ENCODE measurements at places on chromosomes 5 and 9.

DNA sequence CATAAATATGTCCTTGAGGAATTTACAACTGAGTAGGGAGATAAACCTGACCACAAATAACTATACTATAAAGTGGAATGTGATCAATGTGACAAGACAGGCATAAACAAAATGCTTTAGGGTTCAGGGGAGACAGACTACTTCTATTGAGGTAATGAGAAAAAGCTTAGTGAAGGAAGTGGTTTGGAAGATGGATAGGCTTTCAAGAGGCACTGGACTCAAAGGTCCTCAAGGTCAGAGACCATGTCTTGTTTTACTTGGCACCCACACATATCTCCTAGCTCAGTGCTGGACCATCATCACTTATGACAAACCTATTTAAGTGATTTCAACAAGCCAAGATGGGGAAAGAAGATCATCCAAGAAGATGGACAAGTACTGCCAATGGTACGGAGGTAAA lies 257.8 kb downstream of the BNC2 start:
- no peak for DNase-seq

- no peak for DNase-seq
Observed at GRCh38 chr5:125197321-125197720, 450.9 kb upstream of the ZNF608 start.

DNA sequence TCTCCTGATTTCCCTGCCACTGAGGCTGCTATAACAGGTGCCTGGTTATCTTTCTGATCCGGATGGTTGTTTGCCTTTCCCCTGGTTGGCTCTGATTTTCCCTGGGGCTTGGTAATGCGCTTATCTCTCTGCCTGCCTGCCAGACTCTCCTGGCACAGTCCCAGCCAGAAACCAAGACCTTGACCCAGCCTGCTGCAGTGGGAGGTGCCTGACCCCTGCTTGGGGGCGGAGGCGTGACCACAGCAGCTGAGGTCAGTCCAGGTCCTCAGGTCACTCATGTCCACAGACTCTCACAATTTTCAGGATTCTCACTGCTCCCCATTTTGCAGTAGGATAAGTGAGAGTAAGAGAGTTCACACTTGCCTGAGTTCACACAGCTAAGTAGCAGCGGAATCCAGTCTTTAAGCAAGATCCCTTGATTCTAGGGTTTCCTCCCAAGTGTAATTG lies 24.4 kb upstream of the SYNPO start:
- DNase-seq = no peak

GRCh38 chr9:125931211-125931610 lies 184.0 kb downstream of the PBX3 start:
- DNase-seq = no peak

DNA sequence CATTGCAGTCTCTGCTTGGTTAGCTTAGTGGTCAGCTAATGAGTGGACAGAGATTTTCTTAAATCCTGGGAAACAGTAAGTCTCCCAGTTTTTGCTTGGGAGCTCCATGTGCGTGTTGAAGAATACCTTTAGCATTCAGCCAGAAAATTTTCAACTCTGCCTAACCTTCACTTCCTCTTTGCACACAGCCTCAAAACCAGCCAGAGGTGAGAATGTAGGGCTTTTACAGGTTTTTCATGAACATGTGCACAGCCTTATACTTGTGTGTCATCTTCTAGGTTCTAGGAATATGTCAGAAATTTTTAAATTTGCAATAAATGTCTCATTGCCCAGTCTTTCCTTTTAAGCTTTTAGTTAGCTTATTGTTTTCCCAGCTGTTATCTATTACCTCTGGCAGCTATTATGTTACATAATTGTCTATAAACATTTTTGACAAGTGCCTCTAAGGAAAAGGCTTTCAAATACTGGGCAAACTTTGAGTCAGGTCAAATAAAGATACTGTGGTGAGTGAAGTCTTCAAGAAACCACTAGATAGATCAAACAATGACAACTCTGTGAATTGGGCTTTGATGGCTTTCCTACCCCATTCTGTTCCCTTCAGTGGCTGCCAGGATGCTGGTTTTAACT lies 12.7 kb downstream of the ADGRV1 start:
- DNase-seq = no peak

DNA sequence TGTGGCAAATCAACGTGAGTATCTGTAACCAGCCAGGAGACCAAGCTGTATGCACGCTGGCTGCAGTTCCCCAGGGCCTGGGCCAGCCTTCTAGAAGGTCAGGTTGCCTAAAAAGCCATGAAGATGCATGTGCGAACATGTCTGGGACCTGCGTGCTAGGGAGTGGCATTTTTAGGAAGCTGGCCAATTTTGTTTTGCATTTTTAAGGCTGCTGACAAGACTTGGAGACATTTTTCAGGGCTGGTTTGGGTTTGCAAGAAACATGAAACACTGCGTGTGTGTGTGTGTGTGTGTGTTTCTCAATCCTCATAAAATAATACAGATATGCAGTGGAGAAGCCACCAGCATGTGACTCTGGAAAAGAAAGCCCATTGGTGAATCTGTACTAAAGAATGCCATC lies 5.1 kb downstream of the TGFBI start:
- no peak for DNase-seq

GRCh38 chr9:117189121-117189520 lies 225.7 kb downstream of the ASTN2 start:
- DNase-seq = no peak

DNA sequence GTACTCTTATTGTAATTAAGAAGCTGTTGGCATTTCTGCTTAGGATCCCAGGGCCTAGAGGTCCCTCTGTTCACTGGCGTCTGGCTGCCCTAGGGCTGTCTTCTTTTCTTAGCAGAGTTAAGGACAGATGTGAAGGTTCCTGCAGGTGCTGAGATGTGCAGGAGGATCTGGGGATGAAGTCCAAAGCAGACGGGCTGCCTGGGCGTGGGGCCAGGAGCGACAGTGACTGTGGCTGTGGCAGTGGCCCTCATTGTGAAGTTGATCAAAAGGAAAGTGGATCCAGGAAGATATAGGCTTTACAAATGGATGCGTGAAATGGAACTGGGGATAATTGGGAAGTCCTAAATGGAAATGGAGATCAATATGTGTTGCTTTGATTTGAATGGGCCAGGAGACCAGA lies 19.1 kb upstream of the SH3PXD2B start:
- DNase-seq = no peak

GRCh38 chr9:117377046-117377445 lies 37.8 kb downstream of the ASTN2 start:
- no peak for DNase-seq

DNA sequence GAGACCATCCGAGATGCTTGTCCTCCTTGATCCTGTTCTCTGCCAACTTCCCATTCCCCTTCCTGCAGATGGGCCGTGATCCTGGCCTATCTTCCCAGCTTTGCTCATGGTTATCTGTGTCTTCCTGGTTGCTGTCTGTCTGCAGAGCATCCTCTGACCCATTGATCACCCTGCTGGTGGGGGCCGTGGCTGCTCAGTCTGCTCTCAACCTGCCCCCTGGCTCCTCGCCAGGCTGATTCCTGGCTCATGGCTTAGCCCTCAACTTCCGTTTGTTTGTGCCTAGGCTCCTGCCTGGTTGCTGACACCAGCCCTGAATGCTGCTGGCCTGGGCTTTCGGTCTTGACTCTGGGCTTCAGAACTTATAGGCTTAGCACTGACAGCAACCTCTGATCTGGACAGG lies 67.1 kb upstream of the SMIM15 start:
- DNase-seq = no peak

DNA sequence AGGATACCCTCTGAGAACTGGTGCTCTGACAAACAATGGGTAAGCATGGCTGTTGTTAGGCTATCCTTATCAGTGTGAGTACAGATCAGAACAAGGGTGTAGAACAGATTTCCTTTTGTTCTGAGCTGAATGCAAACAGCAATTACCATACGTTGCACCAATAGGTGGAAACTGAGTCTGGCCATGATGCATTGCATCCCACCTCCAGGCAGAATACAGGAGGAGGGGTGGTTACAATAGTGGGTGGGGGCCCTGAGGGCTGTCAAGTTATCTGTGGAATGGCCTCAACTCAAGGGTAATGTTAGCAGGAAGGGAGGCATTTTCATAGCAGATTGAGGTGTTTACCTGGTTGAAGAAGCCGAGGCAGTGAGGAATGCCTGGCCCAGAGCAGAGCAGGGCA lies 54.3 kb upstream of the GLRX start:
- DNase-seq = no peak

- DNase-seq = no peak
Observed at GRCh38 chr9:20473515-20474013, 148.7 kb downstream of the MLLT3 start.

DNA sequence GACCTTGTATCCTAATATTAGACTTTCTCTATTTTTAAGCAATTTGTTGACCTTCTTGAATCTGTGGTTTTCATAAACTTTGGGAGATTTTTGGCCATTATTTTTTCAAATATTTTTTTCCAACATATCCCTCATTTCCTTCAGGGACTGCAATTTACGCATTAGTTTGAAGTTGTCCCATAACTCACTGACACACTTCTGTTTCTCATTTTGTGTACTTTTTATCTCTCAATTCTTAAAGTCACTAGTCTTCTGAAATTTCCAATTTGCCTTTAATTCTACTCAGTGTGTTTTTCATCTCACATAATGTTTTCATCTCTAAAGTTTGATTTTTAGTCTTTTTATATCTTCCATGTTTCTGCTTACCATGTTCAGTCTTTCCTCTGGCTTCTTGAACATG lies 356.8 kb downstream of the RAB3C start:
- no peak for DNase-seq

- no peak for DNase-seq
Observed at GRCh38 chr5:78518365-78519197, 130.0 kb downstream of the LHFPL2 start.

- DNase-seq = no peak
Observed at GRCh38 chr5:147830035-147830434, 1.4 kb downstream of the SPINK1 start.

GRCh38 chr9:77063645-77064285 lies 44.3 kb downstream of the FOXB2 start:
- no peak for DNase-seq

GRCh38 chr5:132496191-132496630 lies 5.6 kb upstream of the IRF1 start:
- peak; percentile 92 for DNase-seq

- DNase-seq = no peak
Observed at GRCh38 chr5:58002323-58002722, 457.6 kb downstream of the PLK2 start.

DNA sequence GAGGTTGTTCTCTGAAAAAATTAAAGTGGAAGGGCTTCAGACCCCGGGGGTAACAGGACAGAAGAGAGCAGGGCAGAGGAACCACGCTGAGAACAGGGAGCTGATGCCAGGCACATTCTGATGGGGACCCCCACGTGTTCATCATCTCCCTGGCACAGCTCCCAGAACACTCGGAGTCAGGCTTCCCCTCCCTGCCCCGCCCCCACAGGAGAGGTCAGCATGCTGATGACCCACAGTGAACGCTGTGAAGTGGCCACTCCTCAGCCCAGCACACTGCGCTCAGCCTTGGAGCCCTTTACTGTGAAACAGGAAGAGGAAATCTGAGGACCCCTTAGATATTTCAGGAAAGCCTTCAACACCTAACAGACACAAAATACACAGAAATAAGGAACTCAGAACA lies 16.4 kb downstream of the RETREG1 start:
- no peak for DNase-seq

DNA sequence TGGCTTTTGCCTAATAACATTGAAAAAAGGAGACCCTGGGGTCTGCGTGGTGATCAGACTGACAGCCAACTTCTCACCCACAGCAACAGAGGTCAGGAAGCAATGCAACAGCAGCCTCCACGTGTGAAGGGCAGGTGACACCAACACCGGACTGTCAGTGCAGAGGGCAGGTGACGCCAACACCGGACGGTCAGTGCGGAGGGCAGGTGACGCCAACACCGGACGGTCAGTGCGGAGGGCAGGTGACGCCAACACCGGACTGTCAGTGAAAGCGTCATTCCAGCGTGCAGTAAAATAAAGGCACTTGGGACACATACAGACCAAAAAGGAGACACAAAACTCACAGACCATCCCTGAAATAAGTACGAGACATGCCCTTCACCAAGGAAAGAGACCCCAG lies 37.2 kb upstream of the CEP72 start:
- no peak for DNase-seq

DNA sequence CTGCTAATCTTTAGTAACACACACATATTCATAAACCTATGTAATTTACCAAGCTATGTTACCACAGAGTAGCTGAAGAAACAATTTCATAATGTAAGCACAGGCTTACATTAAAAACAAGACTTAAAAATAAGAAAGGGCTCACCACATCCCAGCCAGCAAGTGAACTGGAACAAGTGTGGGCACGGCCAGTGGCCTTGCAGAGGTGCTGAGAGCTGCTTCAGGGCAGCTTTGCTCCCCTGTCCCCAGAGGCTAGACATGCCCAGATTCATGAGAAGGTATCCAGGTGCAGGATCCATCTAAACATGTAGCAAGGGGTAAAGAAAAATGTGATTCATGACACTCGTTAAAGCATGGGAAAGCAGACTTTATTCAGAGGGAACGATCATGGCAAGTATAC lies 62.0 kb upstream of the CKS2 start:
- no peak for DNase-seq

- DNase-seq = no peak
Observed at GRCh38 chr9:110371411-110372007, 33.8 kb upstream of the TXNDC8 start.

DNA sequence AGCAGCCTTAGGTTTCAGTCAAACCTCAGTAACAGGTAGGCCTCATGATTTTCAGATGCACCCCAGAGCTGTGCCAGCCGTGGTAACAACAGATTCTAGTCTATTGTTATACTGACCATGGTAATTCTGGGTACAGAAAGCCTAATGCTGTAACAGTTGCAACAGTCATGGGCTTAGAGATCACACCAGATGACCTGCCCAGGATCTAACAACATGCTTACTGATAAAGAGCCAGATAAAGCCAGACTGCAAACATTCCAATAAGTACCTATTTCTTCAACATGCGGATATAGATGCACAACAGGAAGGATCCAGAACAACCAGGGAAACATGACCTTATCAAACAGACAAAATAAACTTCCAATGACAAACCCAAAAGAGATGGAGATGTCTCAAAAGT lies 42.8 kb downstream of the CERT1 start:
- no peak for DNase-seq

DNA sequence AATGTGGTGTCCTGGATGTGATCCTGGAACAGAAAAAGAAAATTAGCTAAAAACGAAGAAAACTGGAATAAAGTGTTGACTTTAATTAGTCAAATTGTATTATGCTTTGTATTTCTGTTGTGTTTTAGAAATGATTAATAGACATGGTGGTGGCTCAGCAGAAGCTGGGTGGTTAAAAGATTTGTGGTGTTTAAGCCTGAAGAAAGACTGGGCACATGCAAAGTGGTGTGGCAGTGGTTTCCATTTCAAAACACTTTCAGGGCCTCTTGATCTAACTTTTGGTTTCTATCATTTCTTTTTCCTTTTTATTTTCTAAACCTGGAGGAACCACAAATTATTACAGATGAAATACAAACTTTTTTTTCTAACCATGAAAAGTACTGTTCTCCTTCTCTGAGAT lies 44.1 kb downstream of the ADGRV1 start:
- no peak for DNase-seq

GRCh38 chr9:135065151-135065550 lies 22.3 kb upstream of the OLFM1 start:
- DNase-seq = no peak

- peak; percentile 53 for DNase-seq
Observed at GRCh38 chr9:89984214-89984613, 379.4 kb downstream of the GADD45G start.

- no peak for DNase-seq
Observed at GRCh38 chr5:167814828-167815227, 476.6 kb upstream of the WWC1 start.

Data from activated CD4-positive, alpha-beta T cell treated with anti-CD3 and anti-CD28 coated beads, Interleukin-2, Interleukin-4, amounts not matched to agents 100 ng/mL and 50 ng/mL, durations not matched to agents 16 hours and 8 hours (primary cell).